ENCODE measurements at places on chromosomes 13 and 19.

DNA sequence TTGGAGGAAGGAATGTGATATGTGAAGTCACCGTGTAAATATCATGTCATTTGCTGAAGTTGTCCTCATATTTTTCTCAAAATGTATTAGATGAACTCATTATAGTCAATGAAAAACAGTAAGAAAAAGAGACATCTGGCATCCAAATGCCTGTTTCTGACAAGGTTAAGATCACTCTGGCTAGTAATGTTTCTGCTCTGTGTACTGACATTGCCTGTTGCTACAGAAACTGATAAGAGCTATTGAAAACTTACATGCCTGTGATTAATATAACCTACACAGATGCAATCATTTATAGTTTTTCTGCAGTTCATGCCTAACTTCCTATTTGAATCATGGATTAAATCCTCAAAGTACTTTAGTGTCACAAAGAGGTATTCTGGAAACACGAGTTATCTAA, 249.8 kb downstream of the NBEA start:
- peak; percentile 16 for DNase-seq

DNA sequence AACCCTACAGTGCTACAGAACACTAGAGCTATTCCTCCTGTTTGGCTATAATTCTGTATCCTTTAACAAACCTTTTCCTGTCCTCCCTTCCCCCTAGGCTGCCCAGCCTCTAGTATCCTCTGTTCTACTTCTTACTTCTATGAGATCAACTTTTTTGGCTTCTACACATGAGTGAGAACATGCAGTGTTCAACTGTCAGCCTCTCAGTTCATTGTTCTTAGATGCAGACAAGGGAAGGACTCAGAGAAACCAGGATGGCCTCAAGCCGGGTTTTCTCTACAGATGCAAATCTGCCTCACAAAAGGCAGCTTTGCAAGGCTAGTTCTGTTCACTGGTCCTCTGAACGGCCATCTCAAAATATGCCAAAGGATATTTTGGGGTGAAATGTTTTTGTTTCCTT, 18.4 kb downstream of the AMER2 start:
- no peak for DNase-seq

DNA sequence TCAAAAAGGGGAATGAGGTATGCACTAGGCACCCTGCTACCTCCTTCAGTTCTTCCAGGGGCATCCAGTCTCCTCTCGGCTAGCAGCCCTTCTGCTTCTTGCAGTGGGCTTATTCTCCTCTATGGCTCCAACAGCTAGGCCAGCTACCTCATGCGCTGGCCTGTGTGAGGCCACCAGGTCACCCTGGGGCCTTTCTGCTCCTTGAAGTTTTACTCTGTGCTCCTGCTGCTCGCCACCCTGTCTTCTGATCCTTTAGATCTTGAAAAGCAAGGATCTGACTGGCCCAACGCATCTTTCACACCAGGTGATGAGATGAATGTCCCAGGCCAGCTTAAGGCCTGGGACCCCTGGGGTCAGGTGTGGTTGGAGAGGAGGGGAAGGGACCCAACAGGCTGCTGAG, 66.2 kb downstream of the RUBCNL start:
- no peak for DNase-seq

DNA sequence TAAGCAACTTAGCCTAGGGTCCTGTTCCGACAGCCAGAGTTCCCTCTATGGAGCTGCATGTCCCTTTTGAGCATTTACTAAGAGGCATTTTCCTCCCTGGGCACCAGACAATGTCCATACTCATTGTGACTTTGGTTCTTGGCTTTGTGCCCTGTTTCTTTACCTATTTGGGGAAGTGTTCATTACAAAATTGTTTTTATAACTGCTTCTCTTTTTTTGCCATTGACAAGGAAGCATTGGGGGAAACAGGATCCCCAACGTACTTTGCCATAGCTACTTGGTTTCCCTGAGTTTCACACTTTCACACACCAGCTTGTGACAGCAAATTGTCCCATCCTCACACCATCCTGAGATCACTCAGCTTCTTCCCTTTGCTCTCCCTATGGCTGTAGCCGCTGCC, 81.1 kb upstream of the SIAH3 start:
- DNase-seq: no peak

- DNase-seq: no peak
Measured at GRCh38 chr13:99527301-99527700, 26.0 kb downstream of the TM9SF2 start.
